A673 (cell line): ENCODE measurements at places on chromosomes 12 and 14.

- DNase-seq: no peak
Measured at GRCh38 chr12:89655841-89656240, 52.8 kb downstream of the ATP2B1 start.

- no peak for DNase-seq
Measured at GRCh38 chr12:132133952-132134652, 10.0 kb downstream of the DDX51 start.

- no peak for DNase-seq
Measured at GRCh38 chr12:106074706-106075392, 63.9 kb downstream of the NUAK1 start.

DNA sequence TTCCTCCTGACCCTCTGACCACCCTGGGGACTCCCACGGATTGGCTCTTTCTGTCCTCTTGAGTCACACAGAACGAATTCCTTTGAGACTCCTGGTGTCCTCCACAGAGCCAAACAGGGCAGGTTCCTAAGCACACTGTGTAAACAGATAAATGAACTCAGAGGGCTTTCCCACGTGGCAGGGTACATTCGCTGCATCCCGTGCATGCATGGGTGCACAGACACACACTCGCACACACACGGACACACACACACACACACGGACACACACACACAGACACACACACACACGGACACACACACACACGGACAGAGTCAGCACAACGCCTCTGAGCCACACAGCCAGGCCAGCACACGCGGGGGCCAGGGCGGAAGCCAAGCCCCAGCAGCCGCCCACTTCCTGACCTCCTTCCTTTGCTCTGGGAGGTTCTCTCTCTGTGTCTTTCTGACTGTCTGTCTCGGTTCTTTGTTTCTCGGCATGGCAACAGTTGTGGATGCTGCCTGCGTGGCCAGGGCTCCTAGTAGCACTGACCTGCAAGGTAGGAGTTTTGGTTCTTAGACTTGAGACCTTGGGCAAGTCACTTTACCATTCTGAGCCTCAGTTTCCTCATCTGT, 706 bp downstream of the CRACR2A start:
- no peak for DNase-seq

DNA sequence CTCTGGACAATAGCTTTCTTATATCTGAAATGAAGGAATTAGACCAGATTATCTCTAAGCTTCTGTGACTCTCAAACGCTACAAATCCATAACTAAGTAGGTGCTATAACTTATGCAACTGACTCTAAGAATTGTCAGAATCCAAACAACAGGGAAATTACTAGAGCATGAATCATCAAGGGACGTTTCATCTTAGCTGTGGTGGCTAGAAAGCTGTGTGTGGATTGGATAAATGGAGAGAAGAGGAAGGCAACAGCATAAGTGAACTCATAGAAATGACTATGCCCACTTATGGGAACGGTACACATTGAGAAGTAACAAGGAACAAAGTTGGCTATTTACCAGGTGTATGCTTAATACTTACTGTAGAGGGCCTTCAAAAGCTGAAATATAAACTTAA, 96.0 kb upstream of the NEDD1 start:
- peak; percentile 41 for DNase-seq

DNA sequence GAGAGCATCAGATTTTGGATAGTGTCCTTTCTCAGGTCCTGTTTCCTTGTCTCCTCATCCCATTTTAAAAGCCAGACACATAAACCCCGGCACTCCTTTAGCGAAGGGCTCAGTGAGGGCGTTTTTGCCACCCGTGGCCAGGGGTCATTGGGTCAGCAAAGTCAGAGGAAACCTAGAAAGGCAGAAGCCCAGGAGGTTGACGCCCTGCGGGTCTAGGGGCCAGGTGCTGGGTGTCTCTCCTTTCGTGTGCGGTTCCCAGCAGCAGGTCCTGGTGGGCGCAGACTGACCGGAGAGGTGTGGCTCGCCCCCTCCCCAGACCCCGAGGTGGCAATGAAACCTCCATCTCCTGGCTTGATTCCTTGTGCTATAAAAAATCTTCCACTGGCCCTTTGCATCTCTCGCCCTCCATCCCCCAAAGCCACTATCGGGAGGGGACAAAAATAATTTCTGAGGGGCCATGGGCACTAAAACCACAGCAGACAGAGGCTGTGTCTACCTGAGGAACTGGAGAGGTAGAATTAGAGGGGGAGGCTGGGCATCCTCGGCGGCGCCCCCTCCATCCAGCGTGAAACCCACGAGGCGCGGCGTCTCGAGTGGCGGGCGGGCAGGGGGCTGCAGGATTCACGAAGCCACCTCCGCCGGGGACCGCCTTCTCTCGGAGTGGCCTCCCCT, 858 bp upstream of the FRMD6 start:
- no peak for DNase-seq

- DNase-seq: no peak
Measured at GRCh38 chr12:70698345-70698744, 61.1 kb upstream of the PTPRB start.

GRCh38 chr12:123120452-123121166, 30.3 kb downstream of the PITPNM2 start:
- no peak for DNase-seq

DNA sequence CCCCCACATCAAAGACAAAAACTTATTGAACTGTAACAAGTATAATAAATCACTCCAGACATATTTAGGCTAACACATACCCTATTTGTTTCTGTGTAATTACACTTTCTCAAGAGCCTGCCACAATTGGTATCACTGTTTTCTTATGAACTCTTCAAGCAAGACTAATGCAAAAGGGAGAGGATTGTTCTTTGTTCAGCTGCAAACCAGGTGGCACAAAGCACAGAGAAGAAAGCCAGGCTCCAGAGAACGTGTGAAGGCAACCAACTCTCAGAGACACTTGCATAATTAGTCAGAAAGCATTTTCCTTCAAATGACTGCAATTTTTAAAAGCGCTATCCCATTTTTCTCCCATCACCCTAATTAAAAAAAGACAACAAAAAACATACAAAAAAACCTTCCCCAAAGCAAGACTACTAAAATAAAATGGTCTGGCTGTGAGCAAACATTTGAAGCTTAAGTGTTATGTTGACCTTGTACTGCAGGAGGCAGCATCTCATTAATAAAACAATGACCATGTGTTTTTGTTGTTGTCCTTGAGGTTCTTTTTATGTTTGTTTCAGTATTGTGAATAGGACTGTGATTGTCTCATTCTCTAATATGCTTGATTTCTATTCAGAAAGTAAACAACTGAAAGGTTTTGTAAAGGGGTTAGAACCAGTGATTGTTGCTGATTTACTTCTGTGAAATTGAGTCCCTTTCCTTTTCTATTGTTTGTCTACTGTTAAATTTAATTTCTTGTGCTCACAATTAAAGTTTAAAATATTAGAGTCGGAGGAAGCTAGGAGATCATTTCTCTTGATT, 452.7 kb upstream of the PDE3A start:
- peak; percentile 31 for DNase-seq

DNA sequence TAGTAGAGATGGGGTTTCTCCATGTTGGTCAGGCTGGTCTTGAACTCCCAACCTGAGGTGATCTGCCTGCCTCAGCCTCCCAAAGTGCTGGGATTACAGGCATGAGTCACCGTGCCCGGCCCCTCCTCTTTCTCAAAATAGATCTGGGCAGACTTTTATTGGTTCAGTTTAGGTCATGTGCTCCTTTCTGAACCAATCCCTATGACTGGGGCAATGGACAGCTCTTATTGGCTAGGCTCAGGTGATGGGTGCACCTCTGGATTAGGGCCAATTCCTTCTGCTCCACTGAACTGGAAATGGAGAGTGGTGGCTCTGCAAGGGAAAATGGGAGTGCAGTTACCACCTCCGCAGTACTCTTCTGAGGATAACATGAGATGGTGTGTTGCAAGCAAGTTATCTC, 6.2 kb upstream of the ATP6V0A2 start:
- DNase-seq: peak; percentile 37
